ENCODE measurements at places on chromosomes 13 and 19.

GRCh38 chr13:59901191-59901590, 262.5 kb downstream of the DIAPH3 start:
- DNase-seq = no peak

DNA sequence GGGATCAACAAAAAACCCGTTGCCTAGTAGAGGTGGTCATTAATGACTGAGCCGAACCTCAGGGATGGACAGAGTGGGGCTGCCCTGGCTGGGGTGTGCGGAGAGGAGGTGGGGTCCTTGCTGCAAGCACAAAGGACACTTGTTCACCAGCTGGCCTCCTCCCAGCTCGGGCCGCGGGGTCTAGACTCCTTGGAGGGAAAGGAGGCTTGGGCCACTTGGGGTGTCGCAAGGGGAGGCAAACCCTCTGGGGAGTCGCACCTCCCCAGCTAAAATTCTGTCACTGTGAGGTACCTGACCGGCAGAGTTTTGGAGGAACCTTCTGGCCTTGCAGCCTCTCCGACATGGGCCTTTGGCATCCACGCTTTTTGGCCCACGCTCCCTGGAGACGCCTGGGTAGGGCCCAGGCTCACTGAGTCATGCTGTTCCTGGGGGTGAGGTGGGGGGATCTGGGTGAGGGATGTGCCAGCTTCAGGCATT, 8.2 kb downstream of the KLHL26 start:
- DNase-seq = peak; percentile 72

DNA sequence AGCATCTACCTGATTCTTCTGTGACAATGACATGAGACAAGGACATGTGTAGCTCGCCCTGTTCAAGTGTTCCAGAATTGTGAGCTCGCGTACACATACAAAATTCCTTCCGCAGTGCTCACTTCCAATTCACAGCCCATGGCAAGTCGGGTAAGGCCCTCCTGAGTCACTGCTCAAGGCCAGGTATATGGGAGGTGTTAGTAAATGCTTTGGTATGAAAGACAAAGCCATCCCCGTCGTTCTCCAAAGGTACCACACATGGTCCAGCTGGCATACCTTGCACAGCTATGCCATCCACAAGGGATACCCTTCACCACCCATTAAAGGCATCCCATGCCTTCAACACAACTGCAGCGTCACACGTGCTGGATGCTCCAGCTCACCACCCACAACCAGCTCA, 4.4 kb upstream of the ELL start:
- DNase-seq = no peak

- DNase-seq = no peak
Measured at GRCh38 chr13:64074971-64075474, 2659.4 kb upstream of the PCDH20 start.

DNA sequence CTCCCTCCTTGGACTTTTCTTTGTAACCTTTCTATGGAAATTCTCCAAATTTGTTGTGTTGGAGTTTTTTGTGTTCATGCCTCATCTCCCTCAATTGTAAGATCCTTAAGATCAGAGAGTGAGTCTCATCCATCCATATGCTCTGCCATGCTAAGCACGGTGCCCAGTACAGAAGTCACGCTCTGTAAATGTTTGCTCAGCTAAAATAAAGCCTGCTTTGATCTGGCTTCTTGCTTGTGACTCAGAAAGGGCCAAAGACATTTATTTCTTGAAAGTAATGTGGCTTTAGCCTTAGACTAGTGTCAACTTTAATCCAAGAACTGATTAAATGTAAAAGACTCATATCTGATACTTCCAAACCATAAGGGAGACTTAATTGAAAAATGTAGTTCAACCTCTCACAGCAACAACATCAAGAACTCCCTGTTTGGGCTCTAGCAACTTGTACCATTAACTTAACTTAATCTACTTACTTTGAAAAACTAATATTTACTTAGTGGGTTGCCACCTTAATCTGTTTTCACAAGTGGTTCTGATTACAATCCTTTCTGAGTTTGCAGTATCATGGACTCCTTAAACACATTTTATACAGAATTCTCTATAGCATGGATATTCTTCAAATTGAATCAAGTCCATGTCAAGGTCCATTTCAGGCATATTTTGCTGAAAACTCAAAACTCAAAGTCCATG, 100.2 kb downstream of the KL start:
- DNase-seq = no peak

DNA sequence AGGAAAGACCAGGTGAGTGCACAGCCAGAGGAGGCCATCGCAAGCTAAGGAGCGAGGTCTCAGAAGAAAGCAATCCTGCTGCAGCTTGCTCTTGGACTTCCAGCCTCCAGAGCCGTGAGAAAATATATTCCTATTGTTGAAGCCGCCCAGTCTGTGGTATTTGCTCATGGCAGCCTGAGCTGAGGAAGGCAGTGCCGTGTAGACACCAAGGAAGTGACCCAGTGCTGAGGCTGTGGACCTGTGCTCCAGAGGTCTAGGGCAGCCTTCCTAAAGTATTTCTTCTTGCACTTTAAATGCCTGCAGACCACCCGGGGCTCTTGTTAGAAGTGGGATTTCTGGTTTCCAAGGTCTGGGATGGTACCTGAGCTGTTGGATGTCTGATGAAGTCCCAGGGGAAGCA, 158.5 kb upstream of the KL start:
- DNase-seq = no peak

- no peak for DNase-seq
Measured at GRCh38 chr19:6015841-6016545, 38.1 kb upstream of the RANBP3 start.

GRCh38 chr19:29702161-29702962, 12.7 kb downstream of the C19orf12 start:
- no peak for DNase-seq

Measured in midbrain (tissue), 1 donor.